ENCODE measurements at places on chromosomes 5 and 9. TPM values are rescaled to one million over a fixed set of nuclear protein-coding genes. Genes with fewer than 3 reads are reported as not detected.

The KIF24 gene
- 2.3 TPM for total RNA-seq

The LRRTM2 gene
- 1.2 TPM for total RNA-seq

The LCN10 gene
- total RNA-seq, result 0.13 TPM

The SLC45A2 gene
- not detected for total RNA-seq

The SHISAL2B gene
- not detected for total RNA-seq

Data from bladder microvascular endothelial cell (primary cell).